Posterior vena cava (tissue), 2 donors: ENCODE measurements at places on chromosomes 12 and 14. TPM values are rescaled to one million over a fixed set of nuclear protein-coding genes. Genes with fewer than 3 reads are reported as not detected.

- DNase-seq: no peak
Observed at GRCh38 chr12:65152012-65152411, 17.4 kb upstream of the LEMD3 start.

GRCh38 chr12:60257063-60257462 is 661.2 kb downstream of the SLC16A7 start:
- no peak for DNase-seq

DNA sequence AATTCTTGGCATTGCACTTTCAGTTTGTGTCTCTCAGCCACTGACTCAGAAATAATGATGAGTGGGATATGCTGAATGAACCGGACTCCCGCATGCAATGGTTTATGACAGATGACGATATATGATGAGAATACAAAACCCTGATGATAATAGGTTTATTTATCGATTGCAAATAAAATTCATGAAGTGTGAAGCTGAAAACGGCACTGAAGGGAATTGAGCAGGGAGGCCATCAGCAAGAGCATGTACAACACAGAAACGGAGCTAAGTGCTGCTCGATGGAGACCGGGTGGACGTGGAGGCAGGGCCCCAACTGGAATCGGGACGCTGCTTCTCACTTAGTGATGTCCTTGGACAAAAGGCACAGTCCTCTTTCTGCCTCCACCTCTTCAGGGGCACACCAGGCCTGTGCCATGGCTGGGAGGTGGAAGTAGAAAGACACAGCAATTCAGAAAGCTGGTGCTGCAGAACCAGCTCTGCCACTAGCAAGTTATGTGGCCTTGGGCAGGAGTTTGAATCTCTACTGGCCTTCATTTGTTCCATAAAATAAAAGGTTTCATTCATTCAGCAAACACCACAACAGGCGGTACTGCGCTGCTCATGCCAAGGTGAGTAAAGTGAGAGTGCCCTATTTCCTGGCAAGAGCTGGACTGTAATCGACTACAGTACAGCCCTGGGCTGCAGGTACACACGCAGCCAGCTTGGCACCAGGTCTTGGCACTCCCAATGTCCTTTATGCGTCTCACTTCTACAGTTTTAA is 117.0 kb downstream of the EGLN3 start:
- DNase-seq: no peak

GRCh38 chr12:85462888-85463287 is 182.9 kb downstream of the ALX1 start:
- DNase-seq: no peak

- DNase-seq: peak; percentile 37
Observed at GRCh38 chr14:76320486-76320885, 55.5 kb upstream of the ESRRB start.

LTB4R2 gene
- total RNA-seq: 2.5 TPM

- DNase-seq: peak; percentile 97
Observed at GRCh38 chr14:68979021-68979721, at the start of gene ACTN1. TSS of gene ACTN1 (minus strand) at chr14:68979302. CDS start at chr14:68979056, 246 bp downstream.

TAS2R13 gene
- total RNA-seq: 2.5 TPM
